ENCODE measurements at places on chromosomes 7 and 10.

DNA sequence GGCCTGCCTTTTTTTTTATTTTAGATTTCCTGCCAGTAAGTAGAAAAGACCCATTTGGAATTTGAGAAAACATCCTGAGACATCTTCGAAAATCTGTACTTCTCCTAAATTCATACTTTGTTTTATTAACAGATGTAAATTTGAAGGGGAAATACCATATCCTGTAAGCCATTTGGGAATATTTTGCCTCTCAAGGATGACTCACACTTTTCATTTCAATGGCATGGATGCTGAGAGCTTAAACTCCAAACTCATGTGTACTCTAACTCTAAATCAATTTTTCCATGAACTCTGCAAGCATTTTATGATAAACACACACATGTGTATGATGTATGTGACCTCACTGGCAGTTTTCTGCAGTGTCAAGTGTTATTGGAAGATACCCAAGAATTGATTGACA, 89.0 kb downstream of the SEMA3A start:
- no peak for DNase-seq

GRCh38 chr7:127578036-127578684, 7.2 kb downstream of the GCC1 start:
- DNase-seq: no peak

GRCh38 chr10:98340261-98340939, 72.4 kb upstream of the LOXL4 start:
- DNase-seq: no peak

- no peak for DNase-seq
Observed at GRCh38 chr10:3460420-3461128, 288.0 kb upstream of the PITRM1 start.

- no peak for DNase-seq
Observed at GRCh38 chr10:64368298-64368697, 847.1 kb downstream of the REEP3 start.

DNA sequence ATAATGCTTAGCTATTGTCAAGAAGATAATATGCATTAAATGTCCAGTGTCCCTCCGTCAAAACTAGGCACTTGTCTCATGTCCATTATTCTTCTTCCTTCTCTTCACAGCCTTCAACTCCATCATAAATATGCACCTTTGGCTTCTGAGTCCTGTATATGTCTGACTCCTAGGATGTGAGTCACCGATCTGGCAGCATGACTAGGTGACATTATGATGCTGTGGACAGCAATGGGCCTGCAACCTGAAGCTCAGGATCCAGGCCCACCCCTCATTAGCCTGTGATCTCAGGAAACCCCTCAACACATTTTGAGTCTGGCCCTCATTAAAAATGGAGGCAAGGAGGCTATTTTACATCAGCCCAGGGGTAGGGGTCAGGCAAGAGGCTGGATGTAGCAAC, 362.5 kb upstream of the ZMIZ1 start:
- DNase-seq: no peak

GRCh38 chr10:89458784-89459183, 44.4 kb downstream of the IFIT5 start:
- no peak for DNase-seq
